ENCODE measurements at places on chromosomes 6 and 20. TPM values are rescaled to one million over a fixed set of nuclear protein-coding genes. Genes with fewer than 3 reads are reported as not detected.

DNA sequence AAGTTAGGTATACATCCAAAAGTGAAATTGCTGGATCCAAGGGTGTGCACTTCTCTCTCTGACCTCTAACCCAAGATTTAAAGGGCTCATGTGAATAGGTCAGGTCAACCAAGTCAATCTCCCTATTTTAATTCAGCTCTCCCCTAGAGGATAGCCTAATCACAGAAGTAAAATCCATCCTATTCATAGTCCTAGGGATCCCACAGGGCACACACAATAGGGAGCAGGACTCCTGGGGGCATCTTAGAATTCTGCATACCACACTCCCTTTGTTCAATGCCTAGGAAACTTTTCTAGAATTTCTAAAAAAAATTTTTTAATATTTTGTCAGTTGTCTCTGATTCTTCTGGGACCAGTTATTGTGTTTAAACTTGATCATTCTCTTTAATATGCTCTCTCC is 35.1 kb downstream of the CST9L start:
- H3K36me3 ChIP-seq = no peaks in the 10 kb centered on the region
- H3K27ac ChIP-seq = no peak overlapping the region
- no peaks in the 10 kb centered on the region for H3K27me3 ChIP-seq
- H3K4me3 ChIP-seq = no peak overlapping the region
- no peak for DNase-seq
- H3K4me1 ChIP-seq = no peaks in the 10 kb centered on the region

DNA sequence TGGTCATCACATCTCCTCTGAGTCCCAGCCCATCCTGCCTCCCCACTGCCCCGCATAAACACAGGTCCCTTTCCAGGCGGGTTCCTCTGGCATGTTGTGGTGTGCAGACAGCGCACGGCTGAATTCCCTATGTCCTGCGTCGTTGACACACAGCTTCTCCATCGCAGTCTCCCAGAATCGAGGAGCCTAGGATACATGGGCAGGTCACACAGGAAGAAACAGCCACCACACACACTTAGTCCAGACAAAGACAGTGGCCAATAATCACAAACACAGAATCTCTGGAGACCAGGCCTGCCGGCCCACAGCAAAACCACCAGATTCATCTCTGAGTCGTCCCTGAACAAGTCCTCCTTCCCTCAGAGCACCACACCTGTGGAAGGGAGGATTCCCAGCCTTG is 34.8 kb downstream of the SCML4 start:
- H3K27me3 ChIP-seq = peaks cover 5% of the 10 kb centered on the region
- H3K36me3 ChIP-seq = no peaks in the 10 kb centered on the region
- no peak for DNase-seq
- no peaks in the 10 kb centered on the region for H3K4me1 ChIP-seq

DNA sequence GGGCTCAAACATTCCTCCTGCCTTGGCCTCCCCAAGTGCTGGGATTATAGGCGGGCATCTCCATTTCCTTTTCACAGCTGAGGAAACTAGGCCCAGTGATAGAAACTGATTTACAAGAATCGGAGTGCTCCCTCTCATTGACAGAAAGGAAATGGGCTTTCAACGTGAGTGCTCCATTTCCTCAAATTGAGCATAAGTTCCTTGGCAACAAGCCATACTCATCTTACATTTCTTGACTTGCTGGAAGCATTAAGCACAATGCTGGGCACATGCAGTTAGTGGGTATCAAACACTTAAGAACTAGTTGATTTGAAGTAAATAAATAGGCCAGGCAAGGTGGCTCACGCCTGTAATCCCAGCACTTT is 54.7 kb downstream of the FGD2 start:
- H3K27me3 ChIP-seq = peaks cover 10% of the 10 kb centered on the region
- H3K36me3 ChIP-seq = no peaks in the 10 kb centered on the region
- H3K27ac ChIP-seq = no peak overlapping the region
- no peak overlapping the region for H3K4me3 ChIP-seq

DNA sequence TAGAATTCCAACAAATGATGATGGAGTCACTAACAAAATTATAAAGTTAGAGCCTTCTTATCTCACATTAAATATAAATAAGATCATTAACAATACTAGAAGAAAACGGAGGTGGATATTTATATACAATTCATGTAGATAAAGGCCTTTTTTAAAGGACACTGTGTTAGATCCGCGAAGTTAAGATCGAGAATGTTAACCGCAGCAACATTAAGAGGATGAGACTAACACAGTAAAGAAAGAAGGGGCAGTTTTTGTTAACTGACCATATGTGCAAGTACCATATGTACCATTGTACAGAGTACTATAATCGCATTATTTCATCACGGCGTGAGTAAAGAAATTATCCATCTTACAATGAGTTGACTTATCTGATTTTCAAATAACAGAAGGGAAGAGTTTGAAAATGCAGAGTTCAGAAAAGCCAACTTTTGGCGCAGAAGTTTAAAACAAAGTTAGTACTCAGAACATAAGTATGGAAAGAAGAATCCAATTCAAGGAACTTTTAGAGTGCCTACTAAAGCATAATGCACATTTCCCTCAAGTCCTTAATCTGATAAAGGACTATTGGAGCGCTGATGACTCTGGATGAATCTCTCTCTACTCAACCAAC is 1.4 kb downstream of the FBXL4 start:
- H3K27ac ChIP-seq = peak overlapping the region; percentile 96
- DNase-seq = no peak
- H3K27me3 ChIP-seq = no peaks in the 10 kb centered on the region
- peak overlapping the region; percentile 92 for H3K4me3 ChIP-seq
- H3K4me1 ChIP-seq = peaks cover 23% of the 10 kb centered on the region
- peaks cover 14% of the 10 kb centered on the region for H3K36me3 ChIP-seq

DNA sequence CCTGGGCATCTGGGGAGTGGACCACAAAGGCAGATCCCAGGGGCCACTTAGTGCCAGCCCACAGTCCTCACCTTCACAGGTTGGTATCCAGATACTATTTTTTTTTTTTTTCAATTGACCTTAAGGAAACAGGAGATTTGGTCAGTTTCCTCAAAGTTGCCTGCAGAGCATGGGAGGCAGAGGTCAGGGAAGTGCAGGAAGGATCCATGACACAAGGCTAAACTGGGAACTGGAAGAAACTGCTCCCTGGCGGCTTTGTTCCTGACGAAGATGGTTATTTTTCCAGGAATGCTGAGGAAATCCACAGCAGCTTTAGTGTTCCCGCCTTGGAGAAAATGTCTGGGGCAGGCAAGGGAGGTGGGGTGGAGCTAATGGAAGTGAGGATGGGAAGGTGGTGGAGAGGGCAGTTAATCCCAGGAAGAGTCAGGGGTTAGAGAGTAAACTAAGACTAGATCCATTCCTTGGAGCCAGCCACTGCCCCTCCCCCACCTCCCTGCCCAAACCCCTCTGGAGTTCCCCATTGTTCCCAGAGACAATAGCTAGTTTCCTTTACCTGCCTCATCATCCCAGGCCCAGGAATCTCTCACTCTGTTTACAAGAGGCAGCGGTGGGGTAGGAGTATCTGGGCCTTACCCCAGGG is 14.3 kb upstream of the MYMX start:
- no peaks in the 10 kb centered on the region for H3K36me3 ChIP-seq
- no peak overlapping the region for H3K27ac ChIP-seq
- peaks cover 5% of the 10 kb centered on the region for H3K27me3 ChIP-seq
- H3K4me3 ChIP-seq = no peak overlapping the region
- H3K4me1 ChIP-seq = peaks cover 8% of the 10 kb centered on the region

DNA sequence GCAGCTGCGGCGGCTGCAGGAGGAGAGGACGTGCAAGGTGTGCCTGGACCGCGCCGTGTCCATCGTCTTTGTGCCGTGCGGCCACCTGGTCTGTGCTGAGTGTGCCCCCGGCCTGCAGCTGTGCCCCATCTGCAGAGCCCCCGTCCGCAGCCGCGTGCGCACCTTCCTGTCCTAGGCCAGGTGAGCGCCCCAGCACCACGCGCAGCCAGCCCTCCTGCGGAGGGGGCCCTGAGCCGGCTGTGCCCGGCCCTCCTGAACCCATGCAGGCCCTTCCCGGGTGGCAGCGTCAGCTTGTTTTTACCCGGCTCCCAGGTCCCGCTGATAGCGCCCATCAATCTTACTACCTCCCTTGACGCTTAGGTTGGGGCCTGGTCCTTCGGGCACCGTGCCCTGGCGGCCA is 3.7 kb downstream of the BIRC7 start:
- H3K4me3 ChIP-seq = no peak overlapping the region
- no peaks in the 10 kb centered on the region for H3K36me3 ChIP-seq
- no peak for DNase-seq
- H3K27ac ChIP-seq = no peak overlapping the region
- peaks cover 4% of the 10 kb centered on the region for H3K27me3 ChIP-seq

Gene RIPOR2
- total RNA-seq = 4.0 TPM

Gene FLRT3
- 60.4 TPM for total RNA-seq

GRCh38 chr20:5870568-5870981 is 79.8 kb downstream of the TRMT6 start:
- H3K27ac ChIP-seq = no peak overlapping the region
- H3K36me3 ChIP-seq = no peaks in the 10 kb centered on the region

DNA sequence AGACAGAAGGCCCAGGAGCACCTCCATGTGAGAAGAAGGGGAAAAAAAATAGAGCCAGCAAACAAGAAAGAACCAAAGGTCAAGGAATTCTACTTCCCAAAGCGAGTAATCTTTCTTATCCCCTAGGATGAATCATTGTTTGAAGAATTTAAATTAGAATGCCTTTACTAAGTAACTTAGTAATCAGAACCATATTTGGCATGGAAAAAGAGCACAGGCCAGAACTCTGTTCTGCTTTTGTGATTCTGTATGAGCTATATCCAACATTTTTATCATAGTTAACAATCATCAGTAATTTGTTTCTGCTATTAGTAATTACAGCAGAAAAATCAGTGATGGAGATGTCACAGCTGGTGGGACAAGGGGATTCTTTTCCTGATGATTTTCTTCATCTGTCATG is 228.8 kb upstream of the FAM83B start:
- no peaks in the 10 kb centered on the region for H3K36me3 ChIP-seq
- peaks cover 23% of the 10 kb centered on the region for H3K4me1 ChIP-seq
- no peaks in the 10 kb centered on the region for H3K27me3 ChIP-seq
- peak overlapping the region; percentile 74 for H3K27ac ChIP-seq
- DNase-seq = no peak

DNA sequence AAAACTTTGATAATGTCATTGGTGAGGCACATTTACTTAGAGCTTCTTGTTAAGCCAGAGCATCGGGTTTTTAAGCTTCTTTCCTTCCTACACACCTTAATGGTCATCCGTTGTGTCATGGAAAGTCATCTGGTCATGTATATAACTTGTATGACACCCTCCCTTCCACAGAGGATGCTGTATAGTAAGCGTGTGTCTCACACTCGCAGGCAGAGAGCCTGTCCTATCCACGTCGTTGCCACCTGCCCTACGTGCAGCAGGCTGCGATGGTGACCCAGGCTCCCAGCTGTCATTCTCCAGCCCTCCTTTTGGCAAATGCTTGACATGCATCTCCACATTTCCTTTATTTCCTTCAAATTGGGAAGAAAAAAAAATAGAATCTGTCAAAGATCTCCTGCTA is 85.6 kb downstream of the MYB start:
- no peak for DNase-seq
- H3K36me3 ChIP-seq = no peaks in the 10 kb centered on the region
- H3K4me3 ChIP-seq = no peak overlapping the region
- H3K27ac ChIP-seq = no peak overlapping the region

Gene LCA5
- 8.9 TPM for total RNA-seq

Gene RAB23
- 16.6 TPM for total RNA-seq

DNA sequence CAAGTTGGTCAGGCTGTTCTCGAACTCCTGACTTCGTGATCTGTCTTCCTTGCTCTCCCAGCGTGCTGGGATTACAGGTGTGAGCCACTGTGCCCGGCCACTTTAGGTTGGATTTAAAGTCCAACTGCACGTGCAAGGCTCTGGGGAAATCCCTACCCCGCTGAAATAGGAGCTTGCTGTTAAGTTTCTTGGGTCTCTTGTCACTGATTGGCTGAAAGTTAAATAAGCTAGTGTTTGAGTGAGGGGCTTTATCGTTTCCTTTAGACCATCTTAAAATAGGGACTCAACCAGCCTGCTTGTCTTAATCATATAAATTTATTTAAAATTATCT is 11.1 kb upstream of the SERINC1 start:
- no peaks in the 10 kb centered on the region for H3K36me3 ChIP-seq
- peak overlapping the region; percentile 96 for H3K27ac ChIP-seq
- peaks cover 20% of the 10 kb centered on the region for H3K4me1 ChIP-seq

DNA sequence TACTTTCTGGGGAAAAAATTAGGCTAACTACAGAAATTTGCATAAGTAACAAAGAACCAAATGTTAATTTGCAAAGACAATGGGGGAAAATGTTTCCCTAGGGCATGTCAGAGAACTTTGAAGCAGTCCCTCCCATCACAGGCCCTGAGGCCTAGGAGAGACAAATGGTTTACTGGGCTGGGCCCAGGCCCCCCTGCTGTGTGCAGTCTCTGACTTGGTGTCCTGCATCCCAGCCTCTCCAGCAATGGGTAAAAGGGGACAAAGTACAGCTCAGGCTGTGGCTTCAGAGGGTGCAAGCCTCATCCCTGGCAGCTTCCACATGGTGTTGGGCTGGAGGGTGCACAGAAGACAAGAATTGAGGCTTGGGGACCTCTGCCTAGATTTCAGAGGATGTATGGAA is 788.4 kb downstream of the FRK start:
- H3K27me3 ChIP-seq = no peaks in the 10 kb centered on the region
- peaks cover 7% of the 10 kb centered on the region for H3K4me1 ChIP-seq
- H3K4me3 ChIP-seq = no peak overlapping the region
- no peak for DNase-seq
- H3K27ac ChIP-seq = no peak overlapping the region
- H3K36me3 ChIP-seq = no peaks in the 10 kb centered on the region

DNA sequence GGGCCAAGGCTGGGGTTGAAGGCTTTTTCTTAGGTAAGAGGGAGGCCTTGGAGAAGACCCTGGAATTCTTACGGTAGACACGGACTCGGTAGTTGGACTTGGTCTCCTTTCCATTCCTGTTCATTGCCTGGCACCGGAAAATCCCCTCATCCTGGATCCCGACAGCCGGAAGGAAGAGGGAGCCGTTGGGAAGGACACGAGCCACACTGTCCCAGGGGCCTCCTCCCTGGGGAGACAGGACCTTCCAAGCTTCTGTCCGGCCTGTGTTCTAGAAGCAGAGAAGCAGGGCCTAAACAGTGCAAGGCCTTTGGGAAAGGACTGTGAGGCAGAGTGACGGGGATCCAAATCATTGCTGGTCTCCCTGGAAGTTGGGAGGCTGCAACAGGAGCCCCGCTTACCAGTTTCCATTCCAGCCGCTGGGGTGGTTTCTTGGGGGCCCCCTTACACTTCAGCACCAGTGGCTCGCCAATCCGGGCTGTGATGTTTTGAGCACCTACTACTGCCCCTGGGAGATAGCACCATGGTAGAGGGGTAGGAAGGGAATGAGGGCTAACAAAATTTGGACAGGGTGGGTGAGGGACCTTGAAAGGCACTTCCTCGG is 470 bp downstream of the AGER start:
- H3K27ac ChIP-seq = no peak overlapping the region
- H3K4me3 ChIP-seq = no peak overlapping the region
- no peaks in the 10 kb centered on the region for H3K27me3 ChIP-seq
- peaks cover 41% of the 10 kb centered on the region for H3K4me1 ChIP-seq
- peaks cover 26% of the 10 kb centered on the region for H3K36me3 ChIP-seq
- DNase-seq = no peak

DNA sequence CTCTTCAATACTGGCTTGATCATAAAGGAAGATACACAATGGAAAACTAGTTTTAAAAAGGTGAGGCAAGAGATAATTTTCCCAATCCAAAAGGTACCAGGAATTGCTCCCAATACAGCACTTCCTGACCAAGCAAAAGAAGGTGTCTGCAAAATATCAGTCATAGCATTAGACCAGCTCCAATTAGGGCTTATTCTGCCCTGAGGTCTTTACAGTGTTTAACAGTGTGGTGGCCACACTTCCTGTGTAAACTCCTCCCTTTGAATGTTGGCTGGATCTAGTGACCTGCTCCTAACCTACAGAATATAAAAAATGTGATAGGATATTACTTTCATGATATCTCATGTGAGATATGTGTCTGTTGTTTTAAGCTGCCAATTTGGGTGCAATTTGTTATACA is 57.1 kb upstream of the BTN3A2 start:
- H3K4me1 ChIP-seq = peaks cover 12% of the 10 kb centered on the region
- no peak overlapping the region for H3K27ac ChIP-seq
- peaks cover 10% of the 10 kb centered on the region for H3K27me3 ChIP-seq
- no peaks in the 10 kb centered on the region for H3K36me3 ChIP-seq
- DNase-seq = no peak
